ENCODE measurements at places on chromosomes 7 and 10. TPM values are rescaled to one million over a fixed set of nuclear protein-coding genes. Genes with fewer than 3 reads are reported as not detected.
A peak's percentile ranks its signal among the peaks of the same experiment; 100 is the strongest.

ITIH2 gene
- not detected for total RNA-seq

GOLGA7B gene
- total RNA-seq: 1.1 TPM

SPDYE9 gene
- not detected for total RNA-seq

- H3K4me3 ChIP-seq: no peak overlapping the region
- H3K36me3 ChIP-seq: peaks cover 46% of the 10 kb centered on the region
- DNase-seq: no peak
Measured at GRCh38 chr10:125811251-125811650, 11.8 kb downstream of the UROS start.

GRCh38 chr10:132407846-132408278, 10.9 kb downstream of the PWWP2B start:
- H3K27me3 ChIP-seq: no peaks in the 10 kb centered on the region
- H3K36me3 ChIP-seq: peaks cover 24% of the 10 kb centered on the region
- DNase-seq: peak; percentile 87
- H3K4me1 ChIP-seq: peaks cover 68% of the 10 kb centered on the region

- H3K36me3 ChIP-seq: peaks cover 42% of the 10 kb centered on the region
- no peaks in the 10 kb centered on the region for H3K27me3 ChIP-seq
- H3K4me3 ChIP-seq: no peak overlapping the region
- no peak overlapping the region for H3K27ac ChIP-seq
Measured at GRCh38 chr7:75880242-75880641, 1.4 kb downstream of the RHBDD2 start.

DNA sequence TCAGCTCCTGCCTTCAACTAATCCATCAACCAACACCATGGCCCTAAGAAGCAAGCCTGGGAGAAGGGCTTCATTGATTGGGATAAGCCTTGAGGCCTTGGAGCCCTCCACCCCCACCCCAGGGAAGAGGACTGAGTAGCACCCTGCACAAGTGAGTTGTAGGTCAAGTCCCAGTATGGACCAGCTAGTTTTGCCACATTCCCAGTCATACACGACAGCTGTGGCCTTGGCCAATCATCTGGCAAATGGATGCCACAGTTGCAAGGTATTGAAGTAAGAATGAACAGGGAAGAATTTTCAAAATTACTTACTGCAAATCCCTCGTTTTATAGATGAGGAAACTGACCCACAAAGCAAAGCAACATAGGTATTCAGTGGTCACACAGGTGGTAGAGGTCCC, 109.7 kb downstream of the STRA8 start:
- no peaks in the 10 kb centered on the region for H3K27me3 ChIP-seq
- H3K27ac ChIP-seq: no peak overlapping the region
- no peaks in the 10 kb centered on the region for H3K4me1 ChIP-seq
- no peak overlapping the region for H3K4me3 ChIP-seq

DNA sequence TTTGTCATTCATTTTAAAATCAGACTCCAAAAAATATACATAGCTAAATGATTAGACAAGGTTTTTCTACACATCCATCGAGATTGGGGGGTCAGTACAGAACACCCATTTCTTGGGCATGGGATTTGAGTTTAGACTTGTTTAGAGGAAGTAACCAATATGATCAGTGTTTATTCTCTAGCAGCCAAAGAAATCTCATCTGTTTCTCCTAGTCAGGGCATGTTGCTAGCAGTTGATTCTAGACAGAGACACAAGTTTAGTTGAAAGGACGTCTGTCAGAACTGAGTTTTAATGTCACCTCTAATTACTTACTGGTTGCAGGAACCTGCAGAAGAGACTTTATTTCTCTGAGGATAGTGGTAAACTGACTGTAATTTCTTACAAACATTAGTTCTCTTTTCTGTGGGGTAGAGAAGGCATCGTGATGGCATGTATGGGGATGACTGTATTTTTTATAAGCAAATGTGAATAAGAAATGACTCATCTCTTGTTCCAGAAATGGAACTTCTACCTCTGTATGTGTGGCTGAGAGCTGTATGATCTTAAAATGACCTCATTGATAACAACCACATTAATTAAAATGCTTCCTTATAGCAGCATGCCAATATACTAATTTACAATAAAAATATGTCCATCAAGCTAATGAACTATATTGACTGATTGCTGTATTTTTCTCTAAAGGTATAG, 30.6 kb upstream of the RHOBTB1 start:
- no peak overlapping the region for H3K4me3 ChIP-seq
- H3K27me3 ChIP-seq: no peaks in the 10 kb centered on the region
- H3K4me1 ChIP-seq: no peaks in the 10 kb centered on the region
- H3K27ac ChIP-seq: no peak overlapping the region
- no peaks in the 10 kb centered on the region for H3K36me3 ChIP-seq

- no peaks in the 10 kb centered on the region for H3K36me3 ChIP-seq
- H3K4me3 ChIP-seq: no peak overlapping the region
- DNase-seq: no peak
- no peaks in the 10 kb centered on the region for H3K27me3 ChIP-seq
Measured at GRCh38 chr7:105519353-105519752, 2.7 kb downstream of the PUS7 start.

DNA sequence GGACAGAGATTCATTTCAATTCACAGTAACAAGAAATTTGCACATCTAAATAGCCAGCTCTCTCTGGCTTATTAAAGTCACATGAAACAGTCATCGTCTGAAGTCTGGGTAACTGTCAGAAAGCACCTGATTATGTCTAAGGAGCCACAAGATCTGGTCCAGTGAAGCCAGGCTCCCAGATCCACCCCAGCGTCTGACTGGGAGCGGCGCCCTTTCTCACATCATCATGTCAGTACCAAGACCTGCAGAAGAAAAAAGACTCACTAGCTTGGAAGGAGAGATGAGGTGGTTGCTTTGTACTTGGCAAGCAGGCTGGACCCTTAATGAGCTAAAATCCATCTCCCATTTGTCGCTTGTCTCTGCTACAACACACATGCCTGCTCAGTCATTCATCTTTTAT, 58.4 kb downstream of the VOPP1 start:
- H3K4me1 ChIP-seq: no peaks in the 10 kb centered on the region
- H3K27ac ChIP-seq: no peak overlapping the region
- H3K36me3 ChIP-seq: no peaks in the 10 kb centered on the region
- no peaks in the 10 kb centered on the region for H3K27me3 ChIP-seq
- no peak for DNase-seq

- no peaks in the 10 kb centered on the region for H3K36me3 ChIP-seq
- H3K4me1 ChIP-seq: no peaks in the 10 kb centered on the region
- H3K27ac ChIP-seq: no peak overlapping the region
- H3K4me3 ChIP-seq: no peak overlapping the region
Measured at GRCh38 chr10:73060738-73061635, 35.7 kb downstream of the P4HA1 start.

FXYD4 gene
- 2.7 TPM for total RNA-seq

- H3K36me3 ChIP-seq: no peaks in the 10 kb centered on the region
- H3K4me1 ChIP-seq: peaks cover 25% of the 10 kb centered on the region
- no peak overlapping the region for H3K27ac ChIP-seq
- H3K27me3 ChIP-seq: no peaks in the 10 kb centered on the region
- DNase-seq: no peak
Measured at GRCh38 chr7:116949941-116950801, 3.1 kb upstream of the ST7 start.

PSD gene
- 2.8 TPM for total RNA-seq

GRCh38 chr7:114104035-114104434, 185.2 kb upstream of the PPP1R3A start:
- no peak overlapping the region for H3K4me3 ChIP-seq
- H3K36me3 ChIP-seq: no peaks in the 10 kb centered on the region
- no peak overlapping the region for H3K27ac ChIP-seq

DNA sequence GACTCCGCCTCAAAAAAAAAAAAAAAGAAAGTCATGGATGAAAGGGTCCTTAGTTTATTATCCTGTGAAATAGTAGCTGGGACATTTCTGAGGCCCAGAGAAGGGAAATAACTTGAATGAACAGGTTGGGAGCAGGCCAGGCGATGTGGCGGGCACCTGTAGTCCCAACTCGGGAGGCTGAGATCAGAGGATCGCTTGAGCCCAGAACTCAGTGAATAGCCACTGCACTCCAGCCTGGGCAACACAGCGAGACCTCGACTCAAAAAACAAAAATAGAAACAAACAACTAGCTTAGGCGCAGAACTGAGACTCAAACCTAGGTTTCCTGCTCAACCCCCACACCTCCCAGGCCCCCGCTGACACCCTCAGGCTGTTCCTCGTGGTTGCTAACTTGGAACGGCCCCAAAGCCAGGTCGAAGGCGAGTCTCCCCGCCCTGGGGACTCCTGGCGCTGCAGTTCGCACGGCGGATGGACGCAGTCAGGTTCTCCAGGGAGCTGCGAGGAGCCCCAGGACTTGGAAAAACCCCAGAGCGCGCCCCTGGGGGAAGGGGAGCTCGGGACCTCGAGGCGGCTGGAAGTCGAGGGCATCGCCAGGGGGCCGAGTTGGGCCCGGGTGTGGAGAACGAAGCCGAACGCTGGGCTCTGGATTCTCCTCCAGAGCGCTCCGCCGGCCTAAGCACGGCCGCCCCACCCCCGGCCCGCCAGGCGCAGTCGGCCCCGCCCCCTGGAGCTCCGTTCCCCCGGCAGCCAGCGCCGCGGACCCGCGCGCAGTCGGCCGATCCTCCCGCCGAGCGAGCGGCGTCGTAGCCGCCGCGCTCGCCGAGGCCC, at the start of gene STOX1:
TSS of gene STOX1 (plus strand) at position 768 of the 828 bp plus-strand sequence. CDS start 93 bp downstream, outside the sequence.
- peaks cover 7% of the 10 kb centered on the region for H3K4me1 ChIP-seq
- no peaks in the 10 kb centered on the region for H3K27me3 ChIP-seq
- DNase-seq: peak; percentile 91
- H3K36me3 ChIP-seq: no peaks in the 10 kb centered on the region
- H3K4me3 ChIP-seq: peak within 1 kb of the TSS; percentile 63
- H3K27ac ChIP-seq: no peak within 1 kb of the TSS

DNA sequence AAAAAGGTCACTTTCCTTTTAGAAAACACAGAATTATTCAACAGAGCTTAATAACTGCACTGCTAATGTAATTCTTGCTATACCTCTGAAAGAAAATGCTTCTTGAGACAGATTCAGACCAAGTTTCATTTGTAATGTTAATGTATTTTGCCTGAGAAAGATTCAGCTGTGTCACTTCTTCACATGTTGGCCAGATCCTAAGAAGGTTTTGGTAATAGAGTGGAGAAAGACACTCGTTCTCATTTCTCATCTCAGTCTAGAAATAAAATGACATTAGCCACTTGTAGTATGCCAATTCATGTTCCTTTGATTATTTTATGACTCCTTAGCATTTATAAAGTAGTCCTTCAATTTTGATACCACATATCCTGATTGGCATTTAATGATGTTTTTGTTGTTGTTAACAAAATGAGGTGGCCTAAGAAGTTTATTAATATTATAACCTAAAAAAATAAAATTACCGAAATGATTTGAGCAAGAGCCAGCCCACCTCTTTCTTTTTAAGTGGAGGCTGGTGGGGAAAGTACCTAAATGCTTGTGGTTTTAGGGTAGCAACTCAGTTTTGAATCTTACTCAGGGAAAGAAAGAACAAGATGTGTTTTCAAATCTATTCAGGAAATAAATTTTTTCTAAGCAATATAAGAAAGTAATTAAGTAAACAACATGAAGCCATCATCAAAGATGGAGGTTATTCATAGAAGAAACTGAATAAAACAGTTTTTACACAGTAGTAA, 16.4 kb upstream of the ELAPOR2 start:
- H3K4me3 ChIP-seq: no peak overlapping the region
- no peaks in the 10 kb centered on the region for H3K4me1 ChIP-seq
- no peak for DNase-seq
- H3K36me3 ChIP-seq: no peaks in the 10 kb centered on the region
- no peaks in the 10 kb centered on the region for H3K27me3 ChIP-seq

DNA sequence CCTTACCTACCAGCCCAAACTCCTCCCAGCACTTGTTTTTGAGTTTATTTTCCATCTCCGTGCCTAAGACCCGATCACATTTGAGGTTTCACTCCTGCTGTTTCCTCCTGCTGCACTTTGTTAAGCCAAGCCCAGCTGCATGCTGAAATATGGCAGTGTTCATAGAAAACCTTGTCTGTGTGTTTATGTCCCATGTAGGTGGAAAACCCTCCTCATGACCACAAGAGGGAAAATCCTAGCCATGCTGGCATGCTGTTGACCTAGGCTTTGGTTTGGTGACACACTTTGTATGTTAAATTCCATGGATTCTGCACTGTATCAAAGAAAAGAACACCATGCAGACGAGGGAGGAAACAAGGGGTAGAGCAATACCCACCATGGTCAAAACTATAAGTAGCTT, 154.4 kb downstream of the CUBN start:
- DNase-seq: no peak
- no peaks in the 10 kb centered on the region for H3K4me1 ChIP-seq
- no peak overlapping the region for H3K4me3 ChIP-seq
- no peaks in the 10 kb centered on the region for H3K36me3 ChIP-seq
- H3K27ac ChIP-seq: no peak overlapping the region

ADCY1 gene
- 1.6 TPM for total RNA-seq

DNA sequence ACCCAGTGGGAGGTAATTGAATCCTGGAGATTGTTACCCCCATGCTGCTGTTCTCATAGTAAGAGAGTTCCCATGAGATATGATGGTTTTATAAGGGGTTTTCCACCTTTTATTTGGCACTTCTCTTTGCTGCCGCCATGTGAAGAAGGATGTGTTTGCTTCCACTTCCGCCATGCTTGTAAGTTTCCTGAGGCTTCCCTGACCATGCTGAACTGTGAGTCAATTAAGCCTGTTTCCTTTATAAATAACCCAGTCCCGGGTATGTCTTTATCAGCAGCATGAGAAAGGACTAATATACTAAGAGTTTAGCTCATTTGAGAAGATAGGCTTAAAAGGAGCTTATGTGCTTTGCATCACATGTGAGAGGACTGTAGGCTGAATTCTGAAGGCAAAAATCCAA, 29.3 kb downstream of the TMEM248 start:
- H3K27me3 ChIP-seq: no peaks in the 10 kb centered on the region
- peaks cover 11% of the 10 kb centered on the region for H3K4me1 ChIP-seq
- peaks cover 39% of the 10 kb centered on the region for H3K36me3 ChIP-seq

YKT6 gene
- total RNA-seq: 43.8 TPM

GRCh38 chr10:60434418-60435046, 44.9 kb upstream of the ANK3 start:
- H3K4me3 ChIP-seq: no peak overlapping the region
- H3K27ac ChIP-seq: no peak overlapping the region
- no peaks in the 10 kb centered on the region for H3K4me1 ChIP-seq
- no peak for DNase-seq

DNA sequence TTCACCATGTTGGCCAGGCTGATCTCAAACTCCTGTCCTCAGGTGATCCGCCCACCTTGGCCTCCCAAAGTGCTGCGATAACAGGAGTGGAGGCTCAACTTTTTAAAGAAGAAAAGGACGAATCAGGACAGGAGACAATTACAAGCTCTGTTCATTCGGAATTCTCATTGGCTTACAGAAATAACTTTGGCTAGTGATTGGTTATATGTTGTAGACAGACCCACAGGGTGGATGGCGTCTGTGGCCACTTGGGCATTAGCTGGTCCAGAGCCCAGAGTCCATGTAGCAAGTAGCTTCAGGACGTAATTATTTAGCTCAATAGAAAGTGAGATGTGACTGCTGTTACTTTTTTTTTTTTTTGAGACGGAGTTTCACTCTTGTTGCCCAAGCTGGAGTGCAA, 160.5 kb upstream of the TNRC18 start:
- no peaks in the 10 kb centered on the region for H3K36me3 ChIP-seq
- no peak for DNase-seq
- H3K4me3 ChIP-seq: no peak overlapping the region
- H3K27me3 ChIP-seq: no peaks in the 10 kb centered on the region
- no peak overlapping the region for H3K27ac ChIP-seq
- peaks cover 11% of the 10 kb centered on the region for H3K4me1 ChIP-seq

ARHGAP22 gene
- total RNA-seq: 7.2 TPM

XRCC2 gene
- total RNA-seq: 1.3 TPM

MRLN gene
- total RNA-seq: not detected

RINT1 gene
- total RNA-seq: 13.6 TPM

SFTPA1 gene
- 12,335 TPM for total RNA-seq

MRC1 gene
- total RNA-seq: 97.9 TPM

WNT2 gene
- 12.6 TPM for total RNA-seq

GRCh38 chr7:55026086-55026790, 7.4 kb downstream of the EGFR start:
- H3K36me3 ChIP-seq: no peaks in the 10 kb centered on the region
- no peak overlapping the region for H3K4me3 ChIP-seq
- no peak for DNase-seq
- H3K4me1 ChIP-seq: peaks cover 47% of the 10 kb centered on the region
- no peaks in the 10 kb centered on the region for H3K27me3 ChIP-seq

ABCB4 gene
- total RNA-seq: not detected
